ENCODE measurements at places on chromosomes 5 and 9. TPM values are rescaled to one million over a fixed set of nuclear protein-coding genes. Genes with fewer than 3 reads are reported as not detected.

DNA sequence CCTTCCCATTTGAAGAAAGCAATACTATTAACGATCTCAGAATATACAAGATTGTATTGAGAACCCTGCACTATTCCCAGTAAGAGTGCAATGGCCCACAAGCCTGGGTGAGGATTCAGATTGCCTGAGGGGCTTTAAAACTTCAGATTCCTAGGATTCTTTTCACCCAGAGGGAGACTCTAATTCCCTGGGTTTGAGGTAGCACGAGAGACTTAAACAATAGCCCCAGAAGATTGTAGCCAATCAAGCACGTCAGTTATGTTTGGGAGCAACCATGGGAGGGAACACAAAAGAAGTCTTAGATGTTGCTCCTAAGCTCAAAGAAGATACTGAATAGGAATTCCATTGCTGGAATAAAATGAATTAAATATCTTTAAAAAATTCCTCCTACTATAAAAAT lies 17.9 kb downstream of the MRPS27 start:
- H3K27me3 ChIP-seq: no peaks in the 10 kb centered on the region
- no peak overlapping the region for H3K4me3 ChIP-seq
- no peak overlapping the region for H3K27ac ChIP-seq
- DNase-seq: no peak
- peaks cover 7% of the 10 kb centered on the region for H3K4me1 ChIP-seq
- no peaks in the 10 kb centered on the region for H3K36me3 ChIP-seq

- H3K36me3 ChIP-seq: no peaks in the 10 kb centered on the region
- no peak for DNase-seq
- no peak overlapping the region for H3K4me3 ChIP-seq
- H3K4me1 ChIP-seq: peaks cover 20% of the 10 kb centered on the region
- H3K27me3 ChIP-seq: no peaks in the 10 kb centered on the region
- no peak overlapping the region for H3K27ac ChIP-seq
Measured at GRCh38 chr5:172686111-172686510, 45.0 kb downstream of the NEURL1B start.

DNA sequence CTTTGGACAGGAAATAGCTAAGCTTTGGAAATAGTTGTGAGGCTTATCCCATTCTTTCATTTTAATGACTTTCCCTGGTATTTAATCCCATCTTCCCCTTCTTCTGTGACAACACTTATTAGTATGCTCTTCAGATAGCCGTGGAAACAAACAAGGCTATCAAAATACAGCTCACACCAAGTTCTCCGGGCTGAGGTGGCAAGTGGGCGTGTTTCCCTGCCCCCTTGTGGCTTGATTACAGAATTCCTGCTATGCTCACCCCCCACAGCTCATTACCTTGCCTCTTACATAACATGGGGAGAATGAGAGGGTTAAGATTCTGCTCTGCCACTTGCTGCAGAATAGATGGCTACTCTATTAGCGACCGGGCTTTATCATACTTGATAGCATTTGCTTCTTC lies 437.1 kb upstream of the TLE4 start:
- no peaks in the 10 kb centered on the region for H3K4me1 ChIP-seq
- H3K4me3 ChIP-seq: no peak overlapping the region
- H3K27ac ChIP-seq: no peak overlapping the region
- no peaks in the 10 kb centered on the region for H3K36me3 ChIP-seq
- DNase-seq: no peak

- no peak overlapping the region for H3K4me3 ChIP-seq
- no peak for DNase-seq
- H3K27me3 ChIP-seq: no peaks in the 10 kb centered on the region
- H3K36me3 ChIP-seq: no peaks in the 10 kb centered on the region
- H3K4me1 ChIP-seq: no peaks in the 10 kb centered on the region
Measured at GRCh38 chr5:81553567-81554212, 159.8 kb upstream of the ACOT12 start.

DNA sequence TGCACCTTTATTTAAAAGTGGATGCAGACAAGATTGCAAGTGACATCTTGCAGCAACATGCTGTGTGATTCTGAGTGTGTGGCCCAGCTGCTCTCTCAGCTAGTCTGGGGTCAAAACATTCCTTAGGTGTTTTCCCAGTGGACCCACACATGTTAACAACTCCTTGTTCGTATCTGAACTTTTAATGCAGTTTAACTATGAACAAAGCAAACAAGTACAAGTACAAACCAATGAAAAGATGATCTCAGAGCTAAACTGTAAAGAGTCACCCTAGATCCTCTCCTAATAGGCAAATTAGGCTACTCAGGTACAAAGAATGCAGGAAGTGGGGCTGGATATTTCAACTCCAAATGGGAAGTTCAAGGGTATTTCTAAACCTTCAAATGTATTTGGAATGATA lies 108.4 kb downstream of the ENTREP1 start:
- no peaks in the 10 kb centered on the region for H3K4me1 ChIP-seq
- H3K27ac ChIP-seq: no peak overlapping the region
- H3K4me3 ChIP-seq: no peak overlapping the region
- no peak for DNase-seq
- no peaks in the 10 kb centered on the region for H3K36me3 ChIP-seq

- no peaks in the 10 kb centered on the region for H3K4me1 ChIP-seq
- H3K4me3 ChIP-seq: no peak overlapping the region
- H3K27me3 ChIP-seq: no peaks in the 10 kb centered on the region
- DNase-seq: no peak
- no peak overlapping the region for H3K27ac ChIP-seq
- H3K36me3 ChIP-seq: no peaks in the 10 kb centered on the region
Measured at GRCh38 chr5:65808818-65809217, 86.8 kb downstream of the NLN start.

DNA sequence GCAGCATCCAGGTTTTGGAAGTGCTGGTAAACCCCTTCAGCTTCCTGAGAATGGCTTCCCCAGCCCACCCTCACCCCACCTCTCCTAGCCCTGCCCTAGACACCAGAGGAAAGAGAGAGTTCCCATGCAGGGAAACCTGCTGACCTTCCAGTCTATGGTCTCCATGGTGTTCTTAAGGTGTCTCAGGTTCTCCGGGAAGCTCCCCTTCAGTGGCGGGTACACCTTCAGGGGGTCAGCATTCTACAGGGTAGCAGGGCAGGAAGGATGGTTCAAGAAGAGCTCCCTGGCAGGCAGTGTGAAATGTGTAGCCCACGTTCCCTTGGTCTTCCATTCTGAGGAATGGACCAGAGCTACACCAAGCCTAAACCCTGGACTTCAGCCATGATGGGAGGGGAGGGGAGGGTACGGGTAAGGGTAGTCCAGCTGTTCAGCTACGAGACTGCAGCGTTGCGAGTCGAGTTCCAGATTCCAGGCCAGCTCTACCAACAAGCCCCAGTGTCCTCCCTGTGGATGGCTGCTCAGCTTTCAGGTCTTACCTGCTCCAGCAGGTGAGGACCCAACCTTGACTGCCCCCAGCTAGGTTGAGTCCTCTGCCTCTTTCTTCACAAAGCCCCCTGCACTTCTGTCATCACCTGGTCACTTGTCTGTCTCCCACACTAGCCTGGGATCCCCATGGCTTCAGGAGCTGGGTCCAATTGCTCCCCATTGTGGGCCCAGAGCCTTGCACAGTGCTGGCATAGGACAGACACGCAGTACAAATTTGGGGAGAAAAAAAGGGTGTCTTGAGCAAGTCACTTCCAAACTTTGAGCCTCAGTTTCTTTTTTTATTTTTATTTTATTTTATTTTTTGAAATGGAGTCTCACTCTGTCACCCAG lies 7.5 kb downstream of the CD74 start:
- H3K36me3 ChIP-seq: peaks cover 89% of the 10 kb centered on the region
- no peak overlapping the region for H3K4me3 ChIP-seq
- no peak for DNase-seq
- no peaks in the 10 kb centered on the region for H3K27me3 ChIP-seq

- H3K27ac ChIP-seq: no peak overlapping the region
- no peak for DNase-seq
- no peaks in the 10 kb centered on the region for H3K36me3 ChIP-seq
- no peak overlapping the region for H3K4me3 ChIP-seq
- no peaks in the 10 kb centered on the region for H3K4me1 ChIP-seq
- no peaks in the 10 kb centered on the region for H3K27me3 ChIP-seq
Measured at GRCh38 chr5:24005384-24005783, 498.0 kb downstream of the PRDM9 start.

DNA sequence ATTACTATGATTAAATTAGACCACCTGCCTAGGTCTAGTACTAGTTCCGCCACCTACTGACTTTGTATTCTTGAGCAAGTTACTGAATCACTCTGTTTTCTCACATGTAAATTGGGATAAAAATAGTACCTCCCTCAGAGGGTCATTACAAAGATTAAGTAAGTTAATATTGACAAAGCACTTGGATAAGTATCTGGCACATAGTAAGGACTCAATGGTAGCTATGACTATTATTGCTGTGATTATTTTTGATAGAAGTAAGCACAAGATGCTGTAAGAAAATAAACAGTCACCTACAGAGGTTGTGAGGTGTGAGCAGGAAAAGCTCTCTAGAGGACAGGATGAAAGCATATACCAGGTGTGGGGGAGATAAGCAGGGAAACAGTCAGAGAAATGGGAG lies 173.1 kb upstream of the PAPPA start:
- no peak for DNase-seq
- H3K4me3 ChIP-seq: no peak overlapping the region
- H3K4me1 ChIP-seq: no peaks in the 10 kb centered on the region
- no peaks in the 10 kb centered on the region for H3K27me3 ChIP-seq

The LCN1 gene
- not detected for total RNA-seq

The TXNDC8 gene
- not detected for total RNA-seq

The PFN3 gene
- total RNA-seq: not detected
